ENCODE measurements at places on chromosomes 13 and 19.

DNA sequence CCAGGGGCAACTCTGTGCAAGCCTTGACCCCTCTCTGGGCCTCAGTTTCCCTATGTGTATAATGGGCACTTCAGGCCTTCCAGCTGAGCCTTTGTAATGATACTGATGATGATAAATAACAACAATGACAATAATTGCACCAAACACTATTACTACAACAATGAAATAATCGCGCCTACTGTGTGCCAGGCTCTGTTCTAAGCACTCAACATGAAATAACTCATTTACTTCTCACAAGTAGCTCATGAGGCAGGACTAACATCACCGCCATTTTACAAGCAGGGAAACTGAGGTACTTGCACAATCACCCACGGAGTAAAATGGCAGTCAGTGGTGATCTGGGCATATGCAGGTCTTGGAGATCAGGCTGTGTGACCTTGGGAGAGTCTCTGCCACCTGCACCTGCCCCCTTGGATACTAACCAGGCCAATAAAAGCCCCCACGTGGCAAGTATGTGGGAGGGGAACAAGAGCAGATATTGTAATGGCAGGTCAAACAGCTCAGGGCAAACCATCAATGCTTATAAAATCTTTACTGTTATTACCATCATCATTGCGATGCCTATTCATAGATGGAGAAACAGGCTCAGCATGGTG is 540 bp upstream of the ANGPTL8 start:
- DNase-seq: no peak

DNA sequence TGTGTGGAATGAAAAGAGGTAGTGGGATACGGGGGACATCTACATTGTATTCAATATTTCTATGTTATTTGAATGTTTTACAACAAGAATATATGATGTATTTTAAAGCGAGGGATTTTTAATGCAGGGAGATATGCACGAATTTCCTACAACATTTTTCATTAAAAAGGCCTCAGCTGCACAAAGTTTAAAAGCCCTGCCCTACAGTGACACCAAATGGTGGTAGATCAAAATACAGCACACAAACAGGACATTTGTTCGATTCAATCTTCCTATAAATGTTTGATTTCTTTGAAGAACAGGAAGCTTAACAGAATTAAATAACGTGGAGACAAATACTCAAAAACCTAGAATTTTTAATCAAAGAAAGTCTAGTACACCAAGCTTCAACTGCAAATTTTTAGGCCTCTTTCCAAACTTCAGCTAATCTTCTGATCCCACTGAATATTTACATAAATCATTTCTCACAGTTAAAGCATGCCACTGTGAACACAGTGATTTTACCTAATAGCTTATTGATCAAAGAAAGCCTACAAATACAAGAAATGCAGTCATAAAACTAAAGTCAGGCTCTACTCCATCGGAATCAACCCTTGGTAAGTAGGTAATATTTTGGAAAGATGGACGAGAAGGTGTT is 257.2 kb downstream of the DIAPH3 start:
- peak; percentile 24 for DNase-seq

DNA sequence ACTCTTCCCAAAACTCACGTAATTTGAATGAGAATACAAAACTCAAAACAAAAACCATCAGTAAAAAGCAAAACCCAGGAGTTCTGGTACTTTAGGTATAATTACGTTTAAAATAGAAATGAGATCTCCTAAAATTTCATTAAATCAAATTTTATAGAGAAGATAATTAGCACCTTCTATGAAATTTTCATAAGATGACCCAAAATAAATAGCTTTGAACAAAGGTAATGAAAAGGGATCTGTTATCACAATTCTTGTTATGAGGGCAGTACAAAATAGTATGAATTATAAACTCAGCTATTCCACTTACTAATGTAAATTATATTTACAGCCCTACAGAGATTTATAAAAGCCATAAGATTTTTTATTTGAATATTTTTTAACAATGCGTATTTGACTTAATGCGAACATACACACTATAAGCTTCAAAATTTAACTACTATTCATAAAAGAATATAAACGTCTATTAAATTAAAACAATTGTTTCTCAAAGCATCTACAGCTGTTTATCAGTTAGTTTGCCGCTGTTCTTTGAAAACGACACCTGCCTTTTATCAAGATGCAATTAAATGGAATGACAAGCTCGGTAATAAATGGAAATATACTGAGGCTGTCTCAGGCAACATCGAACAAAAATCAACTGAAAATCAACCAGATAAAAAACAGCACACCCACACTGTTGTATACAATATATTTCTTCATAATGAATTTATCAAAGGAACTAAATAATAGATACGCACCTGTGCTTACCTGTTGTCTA is 63.8 kb downstream of the KCNRG start:
- no peak for DNase-seq

DNA sequence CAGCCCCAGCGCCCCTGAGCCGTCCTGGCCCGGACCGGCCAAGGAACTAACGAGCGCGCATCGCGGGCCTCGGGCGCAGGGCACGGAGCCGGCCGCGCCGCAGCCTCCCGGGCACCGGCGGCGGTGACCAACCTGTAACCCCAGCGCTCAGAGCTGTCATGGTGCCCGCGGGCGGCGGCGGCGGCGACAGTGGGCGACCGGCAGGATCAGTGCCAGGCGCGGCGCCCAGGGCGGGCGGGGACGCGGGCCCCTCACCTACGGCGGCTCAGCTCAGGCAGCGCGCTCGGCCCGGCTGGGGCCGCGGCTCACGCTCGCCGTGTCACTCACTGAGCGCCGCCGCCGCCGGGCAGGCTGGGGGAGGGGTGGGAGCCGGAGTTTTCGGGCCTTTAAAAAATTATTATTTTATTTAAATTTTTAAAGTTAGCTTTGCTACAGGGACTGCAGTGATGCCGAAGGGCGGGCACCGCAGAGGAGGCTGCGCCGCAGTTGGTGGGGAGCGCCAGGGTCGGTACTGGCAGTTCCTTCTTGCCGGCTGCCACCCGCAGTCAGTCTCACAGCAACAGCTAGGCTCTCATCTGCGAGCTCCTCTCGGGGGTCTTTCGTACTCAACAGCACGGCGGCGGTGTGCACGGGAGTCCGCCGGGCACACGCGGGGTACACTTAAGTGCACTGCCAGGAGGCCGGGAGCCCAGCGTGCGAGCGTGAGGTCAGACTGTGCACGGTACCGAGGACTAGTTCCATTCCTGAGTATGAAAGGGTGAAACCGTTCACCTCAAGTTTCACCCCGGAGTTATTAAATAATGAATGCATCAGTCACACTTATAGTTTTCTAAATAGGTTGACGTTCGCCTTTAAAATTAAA is at the start of gene NALCN:
Gene NALCN (minus strand): TSS at position 328 of the 862 bp plus-strand sequence. CDS start 17,382 bp downstream, outside the sequence.
- DNase-seq: peak; percentile 34

DNA sequence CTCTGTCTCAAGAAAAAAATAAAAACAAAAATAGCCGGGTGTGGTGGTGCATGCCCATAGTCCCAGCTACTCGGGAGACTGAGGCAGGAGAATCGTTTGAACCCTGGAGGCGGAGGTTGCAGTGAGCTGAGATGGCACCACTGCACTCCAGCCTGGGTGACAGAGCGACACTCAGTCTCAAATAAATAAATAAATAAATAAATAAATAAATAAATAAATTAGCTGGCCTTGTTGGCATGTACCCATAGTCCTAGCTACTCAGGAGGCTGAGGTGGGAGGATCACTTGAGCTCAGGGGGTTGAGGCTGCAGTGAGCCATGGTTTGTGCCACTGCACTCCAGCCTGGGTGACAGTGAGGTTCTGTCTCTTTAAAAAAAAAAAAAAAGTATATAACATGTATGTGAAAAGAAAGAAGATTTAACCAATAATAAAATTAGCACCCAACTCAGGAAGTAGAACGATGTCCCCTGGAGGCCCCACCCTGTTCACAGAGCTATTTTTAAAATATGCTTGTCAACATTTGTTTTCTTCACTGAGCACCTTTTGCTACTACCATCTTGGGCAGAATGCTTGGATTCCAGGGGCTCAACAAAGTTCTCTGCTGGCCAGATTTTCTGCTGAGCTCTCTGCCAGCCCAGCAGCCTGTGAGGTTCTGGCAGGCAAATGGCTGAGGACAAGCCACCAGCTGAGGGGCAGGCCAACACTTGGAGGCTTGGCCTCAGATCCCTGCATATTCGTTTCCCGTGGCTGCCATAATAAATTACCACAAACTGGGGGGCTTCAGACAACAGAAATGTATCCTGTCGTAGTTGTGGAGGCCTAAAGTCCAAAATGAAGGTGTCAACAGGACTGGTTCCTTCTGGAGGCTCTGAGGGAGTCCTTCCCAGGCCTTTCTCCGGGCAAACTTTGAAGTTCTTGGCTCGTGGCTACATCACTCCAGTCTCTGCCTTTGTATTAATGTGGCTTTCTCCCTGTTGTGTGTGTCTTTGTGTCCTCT is 5.2 kb downstream of the SLC25A42 start:
- no peak for DNase-seq

GRCh38 chr13:25881971-25882451 is 169.8 kb downstream of the SHISA2 start:
- DNase-seq: no peak

- peak; percentile 18 for DNase-seq
These were observed 904.8 kb upstream of the PCDH20 start for GRCh38 chr13:62320129-62321108.

DNA sequence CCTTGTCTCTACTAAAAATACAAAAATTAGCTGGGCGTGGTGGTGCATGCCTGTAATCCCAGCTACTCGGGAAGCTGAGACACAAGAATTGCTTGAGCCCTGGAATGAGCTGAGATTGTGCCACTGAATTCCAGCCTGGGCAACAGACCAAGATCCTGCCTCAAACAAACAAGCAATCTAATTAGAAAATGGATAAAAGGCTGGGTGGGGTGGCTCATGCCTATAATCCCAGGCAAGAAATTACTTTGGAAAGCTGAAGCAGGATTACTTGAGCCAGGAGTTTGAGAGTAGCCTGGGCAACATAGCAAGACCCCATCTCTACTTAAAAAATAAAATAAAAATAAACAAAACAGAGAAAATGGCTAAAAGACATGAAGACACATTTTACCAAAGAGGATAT is 77.0 kb downstream of the CAB39L start:
- no peak for DNase-seq

- peak; percentile 24 for DNase-seq
These were observed 954.7 kb downstream of the SLITRK6 start for GRCh38 chr13:84844473-84844872.

GRCh38 chr19:7861619-7862412 is 12.4 kb downstream of the PRR36 start:
- no peak for DNase-seq

- no peak for DNase-seq
These were observed 1479.2 kb downstream of the SLITRK5 start for GRCh38 chr13:89150362-89150761.

DNA sequence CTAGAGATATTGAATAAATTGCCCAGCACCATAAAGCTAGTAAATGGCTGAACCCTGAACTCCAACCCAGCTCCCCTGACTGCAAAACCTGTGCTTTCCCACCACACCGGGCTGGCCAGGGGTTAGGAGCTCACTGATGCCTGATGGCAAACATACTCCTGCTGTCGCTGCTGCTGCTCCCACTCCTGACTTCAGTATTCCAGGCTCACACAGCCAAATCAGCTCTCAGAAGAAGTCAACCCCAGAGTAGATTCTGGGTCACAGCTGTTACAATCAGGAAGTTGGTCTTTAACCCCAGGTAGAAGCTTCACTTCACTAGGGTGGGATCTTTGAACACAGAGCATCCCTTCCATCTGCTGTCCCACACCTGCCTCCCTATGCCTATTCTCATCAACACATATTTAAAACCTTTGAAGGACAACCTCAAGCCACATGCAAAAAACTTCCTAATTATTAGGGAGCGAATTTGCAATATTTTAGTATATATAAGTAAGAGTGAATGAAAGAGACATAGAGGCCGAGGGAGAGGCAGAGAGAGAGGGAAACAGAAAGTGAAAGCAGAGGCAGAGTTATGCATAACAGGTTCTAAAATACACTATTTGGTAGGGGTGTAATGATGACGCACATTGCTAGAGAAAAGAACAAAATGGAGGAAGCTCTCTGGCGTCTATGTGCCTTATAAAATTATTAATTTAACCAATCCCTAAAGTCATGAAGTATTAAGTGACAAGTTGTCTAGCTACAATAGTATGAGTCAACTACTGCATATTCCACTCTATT is 99.4 kb upstream of the SERP2 start:
- DNase-seq: peak; percentile 60

GRCh38 chr13:24264976-24265375 is 44.4 kb upstream of the C1QTNF9 start:
- no peak for DNase-seq

GRCh38 chr19:39540333-39540673 is 342 bp upstream of the EID2 start:
- DNase-seq: no peak

- peak; percentile 91 for DNase-seq
These were observed 14.1 kb upstream of the CCNA1 start for GRCh38 chr13:36418022-36418805.

GRCh38 chr13:44399074-44399473 is 25.4 kb downstream of the SERP2 start:
- no peak for DNase-seq

- no peak for DNase-seq
These were observed at the start of gene ZNF382 for GRCh38 chr19:36605101-36605876. Gene ZNF382, plus strand, starts transcription at chr19:36605313. Its CDS starts 4,602 bp downstream, at chr19:36609915.

DNA sequence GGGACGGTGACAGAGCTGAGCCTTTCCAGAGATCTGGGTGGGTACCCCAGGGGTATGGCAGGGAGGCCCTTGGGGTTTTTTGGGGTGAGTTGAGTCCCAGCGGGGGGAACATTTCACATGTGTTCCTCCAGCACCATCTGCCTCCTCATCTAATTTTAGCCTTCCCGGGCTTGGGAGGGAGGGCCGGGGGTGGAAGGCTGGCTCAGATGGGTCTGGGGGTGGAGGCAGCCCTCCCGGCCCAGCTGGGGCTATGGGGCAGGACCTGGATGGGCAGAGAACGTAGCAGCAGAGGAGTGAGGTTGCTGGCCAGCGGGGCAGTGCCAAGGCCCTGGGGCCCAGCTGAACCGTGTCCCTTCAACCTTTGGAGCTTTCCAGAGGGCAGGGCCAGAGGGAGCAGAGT is 23.5 kb downstream of the ADGRL1 start:
- no peak for DNase-seq

- no peak for DNase-seq
These were observed 612 bp upstream of the ZNF154 start for GRCh38 chr19:57709616-57710015.

- DNase-seq: no peak
These were observed 242.0 kb upstream of the TSHZ3 start for GRCh38 chr19:31591258-31591657.

- peak; percentile 29 for DNase-seq
These were observed 13.0 kb downstream of the CIC start for GRCh38 chr19:42281827-42282762.

DNA sequence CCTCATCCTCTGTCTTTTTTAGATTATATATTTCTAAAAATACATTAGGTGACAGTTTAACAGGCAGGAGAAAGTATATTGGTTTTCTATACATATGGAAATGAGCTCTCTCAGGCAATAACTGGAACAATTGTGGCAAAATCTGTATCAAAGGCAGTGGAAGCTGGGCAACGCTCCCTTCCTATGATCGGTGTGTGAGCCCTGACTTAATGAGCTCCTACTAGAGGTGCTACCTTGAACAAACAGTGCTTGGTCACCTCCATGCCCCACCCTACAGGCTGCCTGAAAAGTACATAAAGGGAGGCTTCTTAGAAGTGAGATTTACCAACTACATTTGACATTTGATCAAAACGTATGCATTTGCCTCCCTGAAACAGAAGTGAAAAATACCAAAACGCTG is 185.3 kb downstream of the EFNB2 start:
- no peak for DNase-seq

Data from HT1080 (cell line).